ENCODE measurements at places on chromosomes 11 and 22. TPM values are rescaled to one million over a fixed set of nuclear protein-coding genes. Genes with fewer than 3 reads are reported as not detected.

The DDX25 gene
- not detected for total RNA-seq

The GAS2 gene
- total RNA-seq: 2.7 TPM

The MYO7A gene
- 0.20 TPM for total RNA-seq

The POU2F3 gene
- total RNA-seq: not detected

The C11orf42 gene
- total RNA-seq: not detected

The CECR2 gene
- not detected for total RNA-seq

The RAG1 gene
- total RNA-seq: 0.27 TPM

The FXYD6 gene
- total RNA-seq: not detected

The IRAG1 gene
- total RNA-seq: not detected

The BTBD18 gene
- not detected for total RNA-seq

DNA sequence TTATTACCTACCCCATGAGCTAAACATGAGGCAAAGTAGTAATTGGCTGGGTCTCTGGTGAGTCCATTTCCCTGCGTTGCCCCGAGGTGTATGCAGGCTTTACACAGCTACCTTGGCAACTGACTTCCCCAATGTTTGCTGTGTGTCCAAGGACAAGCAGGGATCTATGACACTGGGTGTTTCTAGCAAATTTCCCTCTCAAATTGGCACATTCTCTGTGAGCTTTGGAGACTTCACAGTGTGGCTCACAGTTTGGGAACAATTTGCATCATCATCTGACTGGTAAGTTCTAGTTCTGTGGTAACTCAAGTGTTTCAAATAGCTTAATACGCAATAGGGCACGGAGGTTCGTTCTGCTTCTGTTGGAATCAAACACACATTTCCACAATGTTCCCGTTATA is 12.5 kb downstream of the NNMT start:
- no peak for DNase-seq
- H3K36me3 ChIP-seq: no peaks in the 10 kb centered on the region
- no peak overlapping the region for H3K27ac ChIP-seq
- no peak overlapping the region for H3K4me3 ChIP-seq

DNA sequence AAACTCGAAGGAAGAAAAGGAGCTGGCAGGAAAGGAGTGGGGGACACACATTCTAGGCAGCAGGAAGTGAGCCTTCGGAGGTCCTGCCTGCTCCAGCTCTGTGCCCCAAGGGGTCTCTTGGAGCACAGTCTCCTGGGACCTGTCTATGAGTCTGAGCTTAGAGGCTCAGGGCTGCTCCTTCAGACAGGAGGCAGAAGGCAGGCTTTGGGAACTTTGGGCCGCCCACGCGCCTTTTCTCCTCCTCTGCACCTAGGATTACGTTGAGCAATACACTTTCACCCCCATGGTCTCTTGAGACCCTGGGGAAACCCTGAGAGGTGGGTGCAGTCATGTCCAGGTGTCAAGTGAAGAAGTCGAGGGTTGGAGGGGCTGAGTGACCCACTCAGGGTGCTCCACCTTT is 965 bp downstream of the TCN2 start:
- H3K4me1 ChIP-seq: peaks cover 18% of the 10 kb centered on the region
- H3K36me3 ChIP-seq: no peaks in the 10 kb centered on the region
- no peaks in the 10 kb centered on the region for H3K27me3 ChIP-seq
- H3K4me3 ChIP-seq: no peak overlapping the region
- DNase-seq: no peak

- H3K36me3 ChIP-seq: no peaks in the 10 kb centered on the region
- peak overlapping the region; percentile 69 for H3K4me3 ChIP-seq
- peak; percentile 47 for DNase-seq
Observed at GRCh38 chr11:27471589-27472397, 797 bp downstream of the LGR4 start.

- H3K27me3 ChIP-seq: no peaks in the 10 kb centered on the region
- H3K4me1 ChIP-seq: peaks cover 58% of the 10 kb centered on the region
- no peak for DNase-seq
- H3K36me3 ChIP-seq: peaks cover 54% of the 10 kb centered on the region
- no peak overlapping the region for H3K27ac ChIP-seq
Observed at GRCh38 chr22:17105143-17106129, 15.7 kb downstream of the TMEM121B start.

DNA sequence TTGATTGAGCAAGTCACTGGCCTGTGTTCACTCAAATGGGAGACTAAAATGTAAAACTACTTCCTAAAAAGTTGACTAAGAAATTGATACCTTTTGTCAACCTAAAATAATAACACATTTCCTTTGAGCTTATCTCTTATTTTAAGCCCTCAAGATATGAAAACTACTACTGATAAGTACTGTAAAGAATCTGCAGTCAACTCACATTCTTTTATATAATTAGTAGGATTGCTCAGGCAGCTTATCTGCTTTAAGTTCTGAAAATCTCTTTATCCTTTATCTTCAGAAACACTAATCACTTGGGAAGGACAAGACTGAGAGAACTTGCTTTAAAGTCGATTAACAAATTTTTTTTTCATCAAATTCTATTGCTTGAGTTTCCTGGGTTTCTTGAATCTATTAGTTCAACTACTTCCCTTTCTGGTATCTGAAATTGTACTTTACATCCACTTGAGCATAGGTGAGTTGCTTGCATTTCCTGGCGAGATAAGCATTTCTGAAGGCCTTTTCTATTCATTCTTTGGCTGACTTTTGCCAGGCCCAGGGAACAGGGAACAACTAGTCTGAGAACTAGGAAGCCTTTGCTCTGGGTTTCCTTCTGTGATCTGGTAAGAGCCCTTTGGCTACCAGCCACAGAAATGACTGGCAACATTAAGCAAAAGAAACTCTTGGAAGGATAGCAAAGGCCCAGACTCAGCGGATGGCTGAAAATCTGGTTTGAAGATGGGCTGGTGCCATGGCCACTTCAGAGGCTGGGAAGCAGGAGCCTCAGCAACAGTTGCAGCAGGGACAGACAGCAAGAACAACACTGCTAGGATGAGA is 19.3 kb upstream of the CSRP3 start:
- no peaks in the 10 kb centered on the region for H3K4me1 ChIP-seq
- H3K27ac ChIP-seq: no peak overlapping the region
- H3K27me3 ChIP-seq: no peaks in the 10 kb centered on the region

- H3K27ac ChIP-seq: no peak overlapping the region
- H3K27me3 ChIP-seq: no peaks in the 10 kb centered on the region
- no peaks in the 10 kb centered on the region for H3K4me1 ChIP-seq
- DNase-seq: no peak
- no peaks in the 10 kb centered on the region for H3K36me3 ChIP-seq
- no peak overlapping the region for H3K4me3 ChIP-seq
Observed at GRCh38 chr11:123853038-123853437, 32.4 kb downstream of the TMEM225 start.

- no peaks in the 10 kb centered on the region for H3K36me3 ChIP-seq
- H3K4me3 ChIP-seq: no peak overlapping the region
- H3K27ac ChIP-seq: no peak overlapping the region
- H3K27me3 ChIP-seq: no peaks in the 10 kb centered on the region
Observed at GRCh38 chr22:48746789-48747425, 1080.8 kb downstream of the BRD1 start.

DNA sequence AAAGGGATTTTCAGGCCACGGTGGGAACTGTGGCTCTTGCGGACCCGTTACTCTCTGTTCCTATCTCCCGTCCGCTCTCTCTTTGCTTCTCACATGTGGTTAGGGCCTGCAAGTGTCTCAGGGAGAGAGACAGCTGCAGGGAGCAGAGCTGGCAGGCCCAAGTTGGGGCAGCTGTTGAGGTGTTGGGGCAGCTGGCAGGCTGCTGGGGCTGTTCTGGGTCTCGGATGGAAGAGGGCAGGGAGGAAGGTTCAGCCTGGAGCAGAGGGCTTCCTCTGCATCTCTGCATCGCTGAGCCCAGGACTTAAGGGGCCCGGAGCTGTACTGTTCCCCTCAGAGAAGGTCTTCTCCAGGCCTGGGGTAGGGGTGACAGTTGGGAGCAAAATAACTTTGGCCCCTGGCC is 2.6 kb upstream of the CNIH2 start:
- H3K27me3 ChIP-seq: no peaks in the 10 kb centered on the region
- H3K27ac ChIP-seq: no peak overlapping the region
- DNase-seq: no peak
- peaks cover 36% of the 10 kb centered on the region for H3K36me3 ChIP-seq
- H3K4me3 ChIP-seq: no peak overlapping the region
- H3K4me1 ChIP-seq: peaks cover 45% of the 10 kb centered on the region

- peaks cover 37% of the 10 kb centered on the region for H3K4me1 ChIP-seq
- H3K27ac ChIP-seq: no peak overlapping the region
- H3K36me3 ChIP-seq: no peaks in the 10 kb centered on the region
- H3K4me3 ChIP-seq: no peak overlapping the region
Observed at GRCh38 chr11:73139476-73140198, 2.5 kb downstream of the FCHSD2 start.

DNA sequence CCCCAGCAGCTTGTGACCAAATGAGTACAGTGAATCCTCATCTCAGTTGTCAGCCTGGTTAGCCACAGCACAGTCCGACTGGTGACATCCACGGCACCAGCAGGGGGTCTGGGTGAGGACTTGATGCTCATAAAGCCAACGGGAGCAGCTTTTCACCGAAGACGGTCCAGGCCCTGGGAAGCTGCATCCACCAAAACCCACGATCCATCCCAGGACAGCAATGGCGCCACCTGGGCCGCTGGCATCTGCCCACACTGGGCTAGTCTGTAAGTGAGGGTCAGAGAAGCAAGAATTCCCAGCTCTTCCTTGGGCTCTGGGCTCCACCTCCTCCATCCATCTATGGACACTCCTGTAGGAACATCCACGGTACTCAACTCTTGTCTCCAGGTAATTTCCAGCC is 25.1 kb upstream of the FXYD6 start:
- no peaks in the 10 kb centered on the region for H3K27me3 ChIP-seq
- H3K27ac ChIP-seq: no peak overlapping the region
- H3K36me3 ChIP-seq: no peaks in the 10 kb centered on the region
- no peak for DNase-seq
- H3K4me1 ChIP-seq: no peaks in the 10 kb centered on the region
- no peak overlapping the region for H3K4me3 ChIP-seq

DNA sequence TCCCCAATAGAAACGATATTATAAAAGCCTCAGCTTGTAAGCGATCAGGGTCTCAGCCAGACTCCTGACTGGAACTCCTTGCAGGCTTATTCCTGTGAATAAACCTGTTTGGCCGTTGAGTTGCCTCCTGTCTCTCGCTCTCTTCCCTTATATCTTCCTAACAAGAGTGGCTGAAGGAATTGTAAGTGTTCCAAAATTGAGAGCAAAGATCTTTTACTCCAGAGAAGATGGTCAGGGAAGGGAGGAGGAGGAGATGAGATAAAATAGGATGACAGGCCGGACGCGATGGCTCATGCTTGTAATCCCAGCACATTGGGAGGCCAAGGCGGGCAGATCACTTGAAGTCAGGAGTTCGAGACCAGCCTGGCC is 1.2 kb upstream of the SLC37A4 start:
- no peak overlapping the region for H3K4me3 ChIP-seq
- DNase-seq: no peak
- H3K27me3 ChIP-seq: no peaks in the 10 kb centered on the region
- H3K36me3 ChIP-seq: no peaks in the 10 kb centered on the region

- H3K36me3 ChIP-seq: no peaks in the 10 kb centered on the region
- no peaks in the 10 kb centered on the region for H3K27me3 ChIP-seq
- no peak overlapping the region for H3K27ac ChIP-seq
- H3K4me1 ChIP-seq: no peaks in the 10 kb centered on the region
Observed at GRCh38 chr11:132005887-132006286, 635.5 kb downstream of the NTM start.

DNA sequence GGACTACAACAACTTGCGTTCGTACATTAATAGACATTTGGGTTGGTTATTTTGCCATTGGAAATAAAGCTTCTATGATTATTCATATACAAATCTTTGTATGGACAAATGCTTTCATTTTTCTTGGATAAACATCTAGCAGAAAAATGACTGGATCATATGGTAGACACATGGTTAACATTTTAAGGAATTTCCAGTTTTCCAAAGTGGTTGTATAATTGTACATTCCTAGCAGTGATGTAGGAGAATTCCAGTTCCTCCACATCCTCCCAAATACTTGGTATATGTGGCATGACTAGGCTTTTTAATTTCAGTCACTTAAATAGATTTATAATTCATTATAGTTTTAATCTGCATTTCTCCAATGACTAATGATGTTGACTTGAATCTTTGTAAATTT is 246.2 kb upstream of the NCAM1 start:
- H3K27ac ChIP-seq: no peak overlapping the region
- H3K4me3 ChIP-seq: no peak overlapping the region
- no peak for DNase-seq
- no peaks in the 10 kb centered on the region for H3K27me3 ChIP-seq
- H3K4me1 ChIP-seq: no peaks in the 10 kb centered on the region

DNA sequence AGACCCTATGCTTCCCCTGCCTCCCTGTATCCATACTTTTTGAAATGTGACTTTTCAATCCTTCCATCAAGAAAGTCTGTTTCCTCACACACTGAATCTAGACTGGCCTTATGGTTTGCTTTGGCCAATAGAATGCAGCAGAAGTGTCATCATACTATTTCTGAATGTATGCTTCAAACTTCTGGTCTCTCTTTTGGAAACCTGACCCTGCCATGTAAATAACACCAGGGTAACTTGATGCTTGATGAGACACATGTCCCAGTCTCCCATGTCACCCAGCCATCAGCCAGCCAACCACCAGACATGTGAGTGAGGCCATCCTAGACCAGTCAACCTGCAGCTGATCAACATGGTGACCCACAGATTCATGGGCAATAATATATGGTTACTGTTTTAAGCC is 29.7 kb upstream of the CAVIN3 start:
- no peak overlapping the region for H3K27ac ChIP-seq
- DNase-seq: no peak
- H3K4me1 ChIP-seq: no peaks in the 10 kb centered on the region
- no peaks in the 10 kb centered on the region for H3K27me3 ChIP-seq

DNA sequence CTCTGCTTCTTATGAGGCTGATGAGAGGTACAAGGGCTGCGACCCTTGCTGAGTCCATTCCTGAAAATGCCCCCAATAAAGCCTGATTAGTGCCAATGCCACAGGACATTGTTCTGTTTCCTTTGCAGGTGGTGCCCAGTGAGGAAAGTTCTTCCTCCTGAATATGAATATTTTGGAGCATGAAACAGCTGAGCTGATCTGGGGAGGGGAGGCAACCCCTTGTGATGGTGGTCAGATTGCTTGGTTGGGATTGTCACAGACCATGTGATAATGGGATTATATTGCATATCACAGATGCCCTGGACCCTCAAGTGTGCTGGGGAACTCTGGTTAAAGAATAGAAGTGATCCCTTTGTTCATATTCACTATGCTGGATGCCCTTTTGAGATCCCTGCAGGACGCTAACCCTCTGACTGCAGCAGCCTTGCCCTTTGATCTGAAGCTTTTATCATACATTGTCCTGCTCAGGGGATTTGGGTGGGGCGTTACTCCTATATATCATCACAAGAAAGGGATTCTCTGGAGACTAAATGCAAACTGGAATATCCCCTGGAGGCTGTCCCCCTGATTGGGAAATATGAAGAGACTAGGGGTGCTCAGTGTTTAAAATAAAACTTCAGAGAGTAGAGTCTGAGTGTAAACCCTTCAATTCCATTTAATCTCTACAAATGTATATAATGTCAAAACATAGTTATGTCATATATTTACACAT is 76.9 kb upstream of the TOP3B start:
- H3K27ac ChIP-seq: no peak overlapping the region
- no peak for DNase-seq
- no peak overlapping the region for H3K4me3 ChIP-seq
- no peaks in the 10 kb centered on the region for H3K36me3 ChIP-seq

GRCh38 chr11:127236776-127237175 is 236.2 kb upstream of the KIRREL3 start:
- DNase-seq: no peak
- H3K4me3 ChIP-seq: no peak overlapping the region
- no peak overlapping the region for H3K27ac ChIP-seq
- H3K36me3 ChIP-seq: no peaks in the 10 kb centered on the region
